ENCODE measurements at places on chromosomes 6 and 20.
A peak's percentile ranks its signal among the peaks of the same experiment; 100 is the strongest.

GRCh38 chr20:2742934-2743559 is 50.5 kb downstream of the EBF4 start:
- peaks cover 13% of the 10 kb centered on the region for H3K4me1 ChIP-seq
- DNase-seq: peak; percentile 97
- no peaks in the 10 kb centered on the region for H3K36me3 ChIP-seq
- no peaks in the 10 kb centered on the region for H3K27me3 ChIP-seq

GRCh38 chr6:169915769-169916550 is 164.5 kb downstream of the ERMARD start:
- no peak for DNase-seq

- H3K4me1 ChIP-seq: no peaks in the 10 kb centered on the region
- H3K27ac ChIP-seq: no peak overlapping the region
- DNase-seq: no peak
- no peaks in the 10 kb centered on the region for H3K27me3 ChIP-seq
These were observed 73.3 kb upstream of the E2F3 start for GRCh38 chr6:20328266-20328923.

DNA sequence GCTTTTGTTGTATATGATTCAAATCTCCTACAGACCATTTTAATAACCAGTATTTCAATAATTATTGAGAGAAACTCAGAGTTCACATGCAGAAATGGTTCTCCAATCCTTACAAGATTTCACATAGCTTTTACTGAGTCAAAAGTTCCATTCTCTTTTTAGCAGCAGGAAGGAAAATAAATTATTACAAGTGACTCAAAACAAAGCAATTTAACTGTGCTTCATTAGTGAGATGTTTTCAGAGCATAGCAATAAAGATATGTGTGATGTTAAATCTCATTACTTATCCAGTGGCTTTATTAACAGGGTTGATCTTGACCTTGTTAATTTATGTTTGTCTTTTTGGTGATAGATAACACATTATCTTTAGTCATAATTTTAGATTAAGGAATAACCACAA is 22.0 kb downstream of the KIF13A start:
- peaks cover 2% of the 10 kb centered on the region for H3K4me1 ChIP-seq
- no peak for DNase-seq
- H3K36me3 ChIP-seq: no peaks in the 10 kb centered on the region
- H3K27me3 ChIP-seq: no peaks in the 10 kb centered on the region
- no peak overlapping the region for H3K4me3 ChIP-seq
- H3K27ac ChIP-seq: no peak overlapping the region

DNA sequence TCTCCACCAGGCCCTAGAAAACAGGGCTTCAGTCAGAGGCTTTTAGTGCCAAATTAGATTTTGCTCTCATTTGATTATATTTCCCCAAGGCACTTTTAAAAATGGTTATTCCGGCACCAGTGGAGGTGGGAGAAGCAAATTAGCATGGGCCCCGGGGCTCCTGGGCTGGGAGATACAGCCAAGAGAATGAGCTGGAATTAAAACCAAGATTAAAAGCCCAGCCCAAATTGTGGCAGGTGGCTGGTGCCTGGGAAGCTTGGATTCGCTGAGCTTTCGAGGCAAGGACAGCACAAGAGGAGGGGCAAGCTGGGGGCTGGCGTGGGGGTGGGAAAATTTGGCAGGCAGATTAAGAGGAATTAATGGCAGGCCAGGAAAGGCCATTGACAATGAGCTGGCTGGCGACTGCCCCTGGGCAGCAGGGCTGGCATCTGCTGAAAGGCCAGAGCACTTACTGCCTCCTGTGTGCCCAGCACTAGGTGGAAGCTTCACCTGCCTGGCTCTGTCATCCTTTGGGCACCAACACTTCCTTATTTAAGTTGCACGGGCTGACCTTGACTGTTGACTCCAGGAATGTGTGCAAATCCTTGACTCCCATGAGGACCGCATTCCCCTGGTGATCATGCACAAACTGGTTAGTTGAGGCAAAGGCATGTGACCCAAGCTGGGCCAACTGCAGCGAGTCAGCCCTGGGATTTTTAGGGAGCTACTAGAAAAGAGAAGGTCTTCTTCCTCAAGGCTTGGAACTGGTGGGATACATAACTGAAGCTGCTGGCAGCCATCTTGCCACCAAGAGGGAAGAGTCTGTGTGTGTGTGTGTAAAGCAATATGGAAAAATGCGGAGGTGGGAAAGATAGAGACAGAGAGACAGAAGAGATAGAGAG is 76.1 kb downstream of the SULF2 start:
- peaks cover 14% of the 10 kb centered on the region for H3K4me1 ChIP-seq
- no peak overlapping the region for H3K4me3 ChIP-seq
- H3K27ac ChIP-seq: no peak overlapping the region
- no peaks in the 10 kb centered on the region for H3K36me3 ChIP-seq
- H3K27me3 ChIP-seq: no peaks in the 10 kb centered on the region

DNA sequence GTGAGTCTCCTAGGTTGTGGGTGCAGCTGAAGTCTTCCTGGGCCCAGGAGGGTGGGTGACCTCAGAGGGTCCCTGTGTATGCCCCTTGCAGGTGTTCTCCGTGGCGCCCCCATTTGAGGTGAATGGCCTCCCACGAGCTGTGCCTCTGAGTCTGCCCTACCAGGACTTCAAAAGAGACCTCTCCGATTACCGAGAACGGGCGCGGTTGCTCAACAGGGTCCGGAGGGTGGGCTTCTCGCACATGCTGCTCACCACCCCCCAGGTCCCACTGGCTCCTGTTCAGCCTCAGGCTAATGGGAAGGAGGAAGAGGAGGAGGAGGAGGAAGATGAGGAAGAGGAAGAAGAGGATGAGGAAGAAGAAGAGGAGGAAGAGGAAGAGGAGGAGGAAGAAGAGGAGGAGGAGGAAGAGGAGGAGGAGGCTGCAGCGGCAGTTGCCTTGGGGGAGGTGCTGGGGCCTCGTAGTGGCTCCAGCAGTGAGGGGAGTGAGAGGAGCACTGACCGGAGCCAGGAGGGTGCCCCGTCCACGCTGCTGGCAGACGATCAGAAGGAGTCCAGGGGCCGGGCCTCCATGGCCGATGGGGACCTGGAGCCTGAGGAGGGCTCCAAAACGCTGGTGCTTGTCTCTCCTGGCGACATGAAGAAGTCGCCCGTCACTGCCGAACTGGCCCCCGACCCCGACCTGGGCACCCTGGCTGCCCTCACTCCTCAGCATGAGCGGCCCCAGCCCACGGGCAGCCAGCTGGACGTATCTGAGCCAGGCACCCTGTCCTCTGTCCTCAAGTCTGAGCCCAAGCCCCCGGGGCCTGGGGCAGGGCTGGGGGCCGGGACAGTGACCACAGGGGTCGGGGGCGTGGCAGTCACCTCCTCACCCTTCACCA is 15.2 kb upstream of the SLC22A7 start:
- DNase-seq: no peak
- H3K36me3 ChIP-seq: no peaks in the 10 kb centered on the region
- H3K4me3 ChIP-seq: no peak overlapping the region
- no peaks in the 10 kb centered on the region for H3K27me3 ChIP-seq
- H3K4me1 ChIP-seq: no peaks in the 10 kb centered on the region
- H3K27ac ChIP-seq: no peak overlapping the region

DNA sequence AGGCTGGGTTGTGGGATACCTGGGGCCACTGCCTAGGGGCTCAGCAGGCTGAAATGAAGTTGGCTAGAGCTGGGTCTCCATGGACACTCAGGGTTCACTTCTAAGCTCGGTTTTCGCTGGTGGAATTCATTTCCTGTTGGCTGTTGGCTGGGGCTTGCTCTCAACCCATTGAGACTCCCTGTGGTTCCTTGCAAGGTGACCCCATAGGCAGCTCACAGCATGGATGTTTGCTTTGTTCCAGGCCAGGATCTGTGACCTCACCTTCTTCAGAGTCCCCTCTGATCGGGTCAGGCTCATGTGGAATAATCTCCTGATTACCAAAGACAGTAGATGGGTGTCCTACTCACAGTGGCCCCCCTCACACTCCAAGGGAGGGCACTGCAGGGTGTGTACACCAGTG is 229.3 kb downstream of the QKI start:
- H3K27me3 ChIP-seq: no peaks in the 10 kb centered on the region
- no peaks in the 10 kb centered on the region for H3K36me3 ChIP-seq
- H3K27ac ChIP-seq: no peak overlapping the region
- H3K4me3 ChIP-seq: no peak overlapping the region

GRCh38 chr6:150697515-150697914 is 97.8 kb downstream of the PLEKHG1 start:
- DNase-seq: no peak
- no peak overlapping the region for H3K27ac ChIP-seq
- no peaks in the 10 kb centered on the region for H3K27me3 ChIP-seq
- H3K36me3 ChIP-seq: no peaks in the 10 kb centered on the region
- H3K4me1 ChIP-seq: no peaks in the 10 kb centered on the region

DNA sequence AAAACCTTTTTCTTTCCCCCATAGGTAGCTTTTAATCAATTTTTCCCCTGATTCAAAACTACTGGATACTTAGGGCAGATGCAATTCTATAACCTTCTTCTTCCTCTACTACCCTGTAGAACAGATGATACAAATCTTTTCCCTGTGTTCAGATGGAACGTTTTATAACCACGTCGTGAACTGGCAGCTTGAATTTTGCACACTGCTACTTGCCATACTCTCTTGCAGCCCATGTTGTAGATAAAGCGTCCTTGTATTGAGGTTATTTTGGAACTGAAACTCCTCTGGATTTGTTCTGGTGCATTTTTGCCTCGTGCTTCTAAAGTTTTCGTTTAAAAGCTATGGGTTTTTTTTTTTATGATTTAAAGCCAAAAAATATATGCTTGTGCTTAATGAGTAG is 440.2 kb downstream of the RFPL4B start:
- no peak overlapping the region for H3K27ac ChIP-seq
- DNase-seq: no peak
- no peaks in the 10 kb centered on the region for H3K36me3 ChIP-seq

DNA sequence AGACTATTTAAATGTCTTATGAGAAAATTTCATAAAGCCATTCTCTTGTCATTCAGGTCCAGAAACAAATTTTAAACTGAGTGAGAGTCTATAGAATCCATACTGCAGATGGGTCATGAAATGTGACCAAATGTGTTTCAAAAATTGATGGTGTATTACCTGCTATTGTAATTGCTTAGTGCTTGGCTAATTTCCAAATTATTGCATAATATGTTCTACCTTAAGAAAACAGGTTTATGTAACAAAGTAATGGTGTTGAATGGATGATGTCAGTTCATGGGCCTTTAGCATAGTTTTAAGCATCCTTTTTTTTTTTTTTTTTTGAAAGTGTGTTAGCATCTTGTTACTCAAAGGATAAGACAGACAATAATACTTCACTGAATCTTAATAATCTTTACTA is 5.0 kb downstream of the MARCKS start:
- H3K4me1 ChIP-seq: peaks cover 5% of the 10 kb centered on the region
- DNase-seq: no peak
- no peak overlapping the region for H3K27ac ChIP-seq
- H3K4me3 ChIP-seq: no peak overlapping the region
- no peaks in the 10 kb centered on the region for H3K36me3 ChIP-seq
- no peaks in the 10 kb centered on the region for H3K27me3 ChIP-seq

Data from thyroid gland (tissue), 4 donors.